ENCODE measurements at places on chromosomes 1 and 21.

GRCh38 chr21:44018127-44018526 is 6.0 kb downstream of the TRAPPC10 start:
- no peak for DNase-seq

DNA sequence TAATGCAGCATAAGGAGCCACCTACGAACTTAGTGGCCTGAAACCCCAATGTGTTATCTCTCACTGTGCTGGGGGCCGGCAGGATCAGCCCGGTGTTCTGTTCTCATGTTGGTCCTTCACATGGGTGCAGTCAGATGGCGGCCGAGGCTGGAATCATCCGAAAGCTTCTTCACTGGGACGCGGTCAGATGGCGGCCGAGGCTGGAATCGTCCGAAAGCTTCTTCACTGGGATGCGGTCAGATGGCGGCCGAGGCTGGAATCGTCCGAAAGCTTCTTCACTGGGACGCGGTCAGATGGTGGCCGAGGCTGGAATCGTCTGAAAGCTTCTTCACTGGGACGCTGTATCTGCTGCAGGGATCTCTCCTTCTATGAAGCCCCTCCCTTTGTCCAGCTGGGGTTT is 12.6 kb upstream of the PCBP3 start:
- no peak for DNase-seq

DNA sequence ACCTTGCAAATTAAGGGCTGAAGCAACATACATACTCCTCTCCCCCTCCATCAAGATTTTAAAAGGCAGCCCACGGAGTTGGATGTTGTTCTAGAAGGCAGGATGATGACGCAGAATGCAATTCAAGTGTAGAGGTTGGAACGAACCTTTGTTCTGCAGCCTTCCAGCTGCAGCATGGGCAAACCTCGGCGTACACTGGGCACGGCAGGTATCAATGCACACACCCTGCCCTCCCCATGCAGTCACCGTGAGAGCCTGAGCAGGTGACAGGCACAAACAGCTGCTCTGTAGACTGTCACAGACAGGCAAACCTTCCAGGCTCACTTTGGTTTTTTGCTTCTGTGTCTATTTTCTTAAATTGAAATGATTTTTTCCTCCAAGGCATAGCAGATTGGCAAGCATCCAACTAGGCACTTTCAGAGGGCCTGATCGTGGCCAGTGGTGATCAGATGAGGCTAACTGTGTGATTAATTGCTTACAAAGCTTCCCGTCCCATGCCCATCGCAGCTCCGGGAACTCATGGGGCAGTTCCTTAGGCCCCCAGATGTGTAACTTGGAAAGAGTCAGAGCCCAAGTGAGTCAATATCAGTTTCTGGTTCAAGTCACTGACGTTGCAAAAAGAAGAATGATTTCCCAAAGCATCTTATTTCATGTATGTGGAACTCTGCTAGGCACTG is 82.3 kb downstream of the ITPKB start:
- DNase-seq, result peak; percentile 63

DNA sequence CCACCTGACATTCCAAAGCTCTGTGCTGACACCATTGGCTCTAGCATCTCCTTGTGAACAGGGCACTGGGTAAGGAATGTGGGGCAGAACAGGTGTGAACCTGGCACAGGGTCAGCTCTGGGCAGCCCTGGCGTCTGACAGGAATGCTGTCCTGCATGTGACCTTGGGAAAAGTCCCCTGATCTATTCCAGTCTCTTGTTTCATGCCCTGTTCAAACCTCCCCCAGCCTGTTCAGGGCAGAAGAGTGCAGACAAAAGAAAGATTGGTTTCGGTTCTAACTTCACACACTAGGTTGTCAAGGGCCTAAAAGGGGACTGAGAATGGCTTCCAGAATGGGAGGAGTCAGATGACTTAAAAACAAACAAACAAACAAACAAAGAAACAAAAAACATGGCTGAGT is 27.6 kb upstream of the SDHB start:
- no peak for DNase-seq

DNA sequence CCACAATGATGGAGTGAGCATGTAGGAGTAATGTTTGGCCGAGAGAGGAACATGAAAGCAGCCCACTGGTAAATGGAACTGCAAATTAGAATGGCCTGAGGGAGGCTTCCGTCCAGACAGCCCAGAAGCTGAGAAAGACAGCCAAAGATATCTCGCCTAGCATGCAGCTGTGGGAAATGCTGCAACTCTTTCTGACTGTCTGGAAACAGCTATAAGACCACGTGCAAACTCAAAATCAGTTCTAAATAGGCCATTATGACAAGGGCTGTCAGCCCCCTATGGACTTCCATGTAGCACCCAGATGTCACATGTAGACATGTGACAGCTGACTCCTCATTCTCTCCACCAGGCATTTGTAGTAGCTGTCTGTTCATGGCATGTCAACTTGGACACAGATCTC is 62.9 kb upstream of the ATP1A1 start:
- DNase-seq, result peak; percentile 7

DNA sequence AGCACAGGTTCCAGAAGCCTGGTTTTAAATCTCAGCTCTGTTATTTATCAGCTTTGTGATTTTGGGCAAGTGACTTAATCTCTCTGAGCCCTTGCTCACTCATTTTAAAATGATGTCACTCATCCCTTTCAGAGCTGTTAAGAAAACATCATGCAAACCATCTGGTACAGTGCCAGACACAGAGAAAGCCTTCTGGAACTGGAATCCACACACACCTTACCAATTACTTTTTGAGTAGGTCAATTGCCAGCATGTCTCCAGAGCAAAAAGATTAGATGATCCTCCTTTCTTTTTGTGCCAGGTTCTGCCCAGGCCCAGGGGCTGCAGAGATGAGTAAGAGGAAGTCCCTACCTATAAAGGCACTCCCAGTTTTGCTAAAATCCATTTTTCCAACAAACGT is 61.3 kb downstream of the ROR1 start:
- no peak for DNase-seq

- DNase-seq, result no peak
Observed at GRCh38 chr1:2233997-2234761, 6.1 kb downstream of the SKI start.

DNA sequence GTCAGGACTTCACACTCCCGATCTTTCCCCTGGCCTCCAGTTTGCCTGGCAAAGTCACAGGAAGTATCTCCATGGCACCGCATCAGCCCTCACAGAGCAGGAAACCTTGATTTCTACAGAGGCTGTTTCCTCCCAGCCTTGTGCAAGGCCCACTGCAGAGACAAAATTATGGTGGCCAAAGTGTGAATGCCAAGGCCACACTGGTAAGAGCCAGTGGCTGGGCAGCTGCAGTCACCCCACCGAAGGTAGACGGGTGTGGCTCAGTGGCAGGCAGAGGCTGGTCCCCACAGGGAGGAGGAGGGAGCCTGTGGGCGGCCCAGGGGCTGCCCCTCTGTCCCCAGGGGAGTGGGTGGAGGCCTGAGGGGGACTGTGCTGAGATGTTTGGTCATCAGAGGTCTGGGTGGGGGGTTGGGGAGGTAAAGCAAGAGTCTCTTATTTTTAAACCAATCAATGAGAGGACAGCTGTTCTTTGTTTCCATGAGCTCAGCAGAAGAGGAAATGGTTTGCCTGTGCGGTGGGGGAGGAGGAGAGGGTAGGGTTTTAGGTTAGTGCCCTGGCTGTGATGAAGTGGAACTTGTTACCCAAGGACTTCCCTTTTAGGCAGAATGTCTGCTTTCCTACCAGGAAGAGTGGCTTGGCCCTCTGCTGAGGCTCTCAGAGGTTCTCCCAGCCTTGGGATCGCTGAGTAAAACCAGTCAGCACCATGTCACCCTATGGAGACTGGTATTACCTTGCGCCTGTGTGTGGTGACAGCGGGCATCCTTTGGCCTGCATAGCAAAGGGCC is 18.0 kb upstream of the BTG2 start:
- DNase-seq, result no peak

DNA sequence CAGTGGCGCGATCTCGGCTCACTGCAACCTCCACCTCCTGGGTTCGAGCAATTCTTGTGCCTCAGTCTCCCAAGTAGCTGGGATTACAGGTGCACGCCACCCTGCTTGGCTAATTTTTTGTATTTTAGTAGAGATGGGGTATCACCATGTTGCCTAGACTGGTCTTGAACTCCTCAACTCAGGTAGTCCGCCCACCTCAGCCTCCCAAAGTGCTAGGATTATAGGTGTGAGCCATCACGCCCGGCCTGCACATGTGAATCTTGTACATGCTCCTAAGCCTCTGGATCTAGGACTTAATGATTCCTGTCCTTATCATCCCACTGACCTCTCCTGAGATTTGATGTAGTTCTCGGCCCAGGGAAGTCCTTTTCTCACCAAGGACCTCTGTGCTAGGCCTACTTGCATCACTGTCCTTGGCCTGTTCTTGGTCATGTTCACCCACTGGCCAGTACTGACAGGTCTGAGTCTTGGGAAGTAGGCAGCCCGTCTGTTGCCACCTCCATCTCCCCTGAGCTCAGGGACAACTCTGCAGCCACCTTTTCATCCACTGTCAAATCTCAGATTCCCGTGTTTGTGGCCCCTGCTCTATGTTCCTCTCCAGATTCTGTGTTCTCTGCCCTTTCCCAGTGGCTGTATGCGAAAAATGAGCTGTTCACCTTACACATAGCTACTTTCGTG is 9.4 kb downstream of the HYI start:
- DNase-seq, result no peak

DNA sequence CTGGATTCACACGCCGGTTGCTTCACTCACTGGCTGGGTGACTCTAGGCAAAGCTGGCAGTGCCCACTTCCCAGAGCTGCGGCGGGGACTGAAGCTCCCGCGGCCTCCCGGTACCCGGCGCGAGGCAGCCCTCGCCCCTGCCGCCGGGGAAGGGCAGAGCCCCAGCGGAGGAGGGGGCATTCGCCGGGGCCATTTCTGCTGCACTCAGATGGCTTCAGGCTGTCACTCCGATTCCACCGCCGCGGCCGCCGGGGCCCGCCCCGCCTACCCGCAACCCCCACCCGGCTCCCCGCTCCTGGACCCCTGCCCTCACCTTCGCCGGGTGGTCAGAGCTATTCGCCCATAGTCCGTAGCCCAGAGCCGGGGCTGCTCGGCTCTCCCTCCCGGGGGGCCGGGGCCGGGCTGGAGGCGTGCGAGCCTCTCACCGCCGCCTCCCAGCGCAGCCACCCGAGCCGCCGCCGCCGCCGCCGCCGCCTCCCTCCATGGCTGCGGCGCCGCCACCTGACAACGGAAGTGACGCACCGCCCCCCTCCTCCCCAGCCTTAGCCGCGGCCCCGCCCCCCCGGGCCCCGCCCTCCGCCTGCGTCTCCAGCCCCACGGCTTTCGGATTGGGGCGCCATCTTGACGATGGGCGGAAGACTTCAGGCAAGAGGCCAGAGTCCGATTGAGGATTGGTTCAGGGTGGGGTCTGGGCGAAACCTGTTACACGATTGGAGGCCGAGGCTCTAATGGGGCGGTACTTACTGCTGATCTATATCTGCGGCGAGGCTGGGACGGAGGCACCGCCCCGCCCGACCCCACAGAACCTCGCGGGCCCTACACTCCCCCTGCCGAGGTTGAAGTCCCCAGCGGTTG is at the start of gene STK40:
STK40 (minus strand) TSS at position 515 of the 855 bp plus-strand sequence. CDS start 24,592 bp downstream, outside the sequence.
- peak; percentile 99 for DNase-seq

DNA sequence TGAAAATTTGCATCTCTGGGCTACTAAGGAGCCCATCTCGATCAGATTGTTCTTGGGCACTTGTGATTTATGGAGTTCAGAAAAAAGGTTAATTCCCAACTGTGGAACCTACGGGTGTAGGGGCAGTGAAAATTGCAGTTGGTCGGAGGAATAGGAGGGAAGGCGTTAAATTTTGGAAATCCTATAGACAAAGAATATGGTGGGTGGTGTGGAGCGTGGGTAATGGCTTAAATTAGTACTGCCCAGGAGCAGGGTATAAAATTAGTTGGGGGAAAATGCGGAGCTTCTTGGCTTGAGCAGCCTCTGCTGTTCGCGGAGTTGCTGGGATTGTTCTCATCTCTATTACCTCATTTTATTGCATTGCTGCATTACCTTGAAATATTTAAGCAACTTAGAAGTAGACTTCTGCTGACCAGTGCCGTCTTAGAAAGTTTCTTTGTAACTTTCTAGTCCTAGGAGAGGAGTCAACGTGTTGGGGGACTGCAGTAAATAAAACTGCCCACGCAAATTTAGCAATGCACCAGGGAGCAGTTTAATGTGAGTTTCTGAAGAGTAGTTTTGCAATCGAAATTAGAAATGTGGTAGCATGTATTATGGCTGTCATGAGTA is 514 bp downstream of the S1PR1 start:
- no peak for DNase-seq

DNA sequence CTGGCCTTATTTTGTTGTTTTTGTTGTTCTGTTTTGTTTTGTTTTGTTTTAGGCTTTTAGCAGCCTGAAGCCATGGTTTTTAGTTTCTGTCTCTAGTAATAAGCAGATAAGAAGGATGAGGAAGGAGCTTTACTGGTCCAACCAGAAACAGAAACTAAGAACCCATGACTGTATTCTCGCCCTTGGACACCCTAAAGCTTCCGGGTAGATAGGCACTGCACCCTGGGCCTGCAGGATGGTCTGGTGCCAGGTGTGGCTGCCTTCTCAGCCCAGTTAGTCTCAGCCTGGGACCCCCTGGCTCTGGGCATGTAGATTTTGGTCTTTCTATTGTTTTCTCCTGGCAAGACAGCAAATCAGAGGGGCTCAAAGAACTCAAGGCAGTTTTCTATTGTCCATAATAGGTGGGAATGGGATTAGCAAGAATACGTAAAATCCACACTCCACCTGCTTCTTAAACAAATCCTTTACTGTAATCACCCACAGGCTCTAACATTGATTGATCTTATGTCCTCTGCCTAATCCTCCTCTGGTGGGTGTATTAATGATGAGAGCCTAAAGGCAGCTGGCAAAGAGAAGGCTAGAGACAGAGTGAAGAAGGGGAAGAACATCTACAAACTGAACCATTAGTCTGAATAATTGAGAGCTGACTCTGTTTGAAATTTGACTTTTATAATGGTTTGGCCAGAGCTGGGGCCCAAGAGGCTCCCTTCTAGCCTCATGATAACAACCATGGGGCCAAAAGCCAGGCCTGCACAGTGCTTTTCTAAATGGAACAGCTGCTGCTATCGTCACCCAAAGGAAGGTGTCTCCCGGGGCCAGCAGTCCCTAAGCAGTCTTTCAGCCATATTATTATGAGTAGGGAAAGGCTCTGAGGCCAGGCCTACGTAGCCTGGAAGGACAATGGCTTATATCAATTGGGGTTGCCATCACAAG is 106.8 kb upstream of the ATP1A1 start:
- no peak for DNase-seq

Data from muscle of arm (tissue), 14 donors.